ENCODE measurements at places on chromosomes 1 and 21.

GRCh38 chr1:245923215-245923614, 583.9 kb downstream of the SMYD3 start:
- DNase-seq: no peak

DNA sequence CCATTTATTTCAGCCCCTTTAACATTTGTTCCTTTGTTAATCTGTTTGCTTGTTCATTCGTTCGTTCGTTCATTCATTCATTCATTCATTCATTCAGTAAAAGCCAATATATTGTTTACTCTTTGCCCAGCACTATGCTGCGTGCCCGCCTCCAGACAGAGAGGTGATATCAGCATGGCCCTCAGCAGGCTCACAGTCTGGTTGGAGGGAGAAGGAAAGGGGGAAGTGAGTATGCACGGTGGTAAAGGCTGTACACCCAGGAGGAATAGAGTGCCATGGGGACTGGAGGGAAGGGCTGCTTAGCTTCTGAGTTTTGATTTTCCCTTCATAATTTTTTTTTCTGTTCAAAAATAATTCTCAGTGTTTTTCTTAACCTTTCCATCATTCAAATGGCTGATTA, 144.7 kb downstream of the NOS1AP start:
- DNase-seq: no peak

GRCh38 chr1:43786960-43787359, 79.6 kb downstream of the ST3GAL3 start:
- DNase-seq: peak; percentile 68

GRCh38 chr1:152002960-152003359, 9.3 kb upstream of the S100A10 start:
- DNase-seq: peak; percentile 36

GRCh38 chr1:81703756-81704463, 96.8 kb upstream of the ADGRL2 start:
- DNase-seq: no peak

GRCh38 chr21:27024971-27025370, 58.1 kb upstream of the ADAMTS5 start:
- DNase-seq: no peak

DNA sequence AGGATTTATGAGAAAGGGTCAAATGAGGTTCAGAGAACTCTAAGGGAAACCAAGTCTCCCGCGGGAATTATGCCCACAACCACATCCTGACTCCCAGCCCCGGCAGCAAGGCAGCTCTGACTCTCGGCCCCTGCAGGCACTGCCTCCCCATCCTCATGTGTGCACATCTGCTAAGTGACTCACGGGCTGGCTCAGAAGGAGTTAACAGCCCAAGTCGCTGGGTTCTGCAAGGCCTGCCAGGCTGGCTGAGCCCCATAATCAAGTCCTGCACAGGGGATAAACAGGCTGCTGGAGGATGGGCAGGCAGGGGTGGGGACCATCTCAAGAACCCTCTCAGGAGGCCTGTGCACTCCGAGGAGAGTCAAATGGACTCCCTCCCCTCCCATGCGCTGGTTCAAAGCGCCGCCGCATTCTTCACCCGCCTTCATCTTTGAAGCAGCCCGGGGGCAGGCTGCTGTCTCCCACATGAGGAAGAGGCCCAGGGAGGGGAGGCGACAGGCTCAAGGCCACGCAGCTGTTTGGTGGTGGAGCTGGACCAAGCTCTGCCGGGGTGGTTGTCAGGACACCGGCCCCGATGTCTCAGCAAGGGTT, 344.3 kb downstream of the MATN1 start:
- peak; percentile 82 for DNase-seq

DNA sequence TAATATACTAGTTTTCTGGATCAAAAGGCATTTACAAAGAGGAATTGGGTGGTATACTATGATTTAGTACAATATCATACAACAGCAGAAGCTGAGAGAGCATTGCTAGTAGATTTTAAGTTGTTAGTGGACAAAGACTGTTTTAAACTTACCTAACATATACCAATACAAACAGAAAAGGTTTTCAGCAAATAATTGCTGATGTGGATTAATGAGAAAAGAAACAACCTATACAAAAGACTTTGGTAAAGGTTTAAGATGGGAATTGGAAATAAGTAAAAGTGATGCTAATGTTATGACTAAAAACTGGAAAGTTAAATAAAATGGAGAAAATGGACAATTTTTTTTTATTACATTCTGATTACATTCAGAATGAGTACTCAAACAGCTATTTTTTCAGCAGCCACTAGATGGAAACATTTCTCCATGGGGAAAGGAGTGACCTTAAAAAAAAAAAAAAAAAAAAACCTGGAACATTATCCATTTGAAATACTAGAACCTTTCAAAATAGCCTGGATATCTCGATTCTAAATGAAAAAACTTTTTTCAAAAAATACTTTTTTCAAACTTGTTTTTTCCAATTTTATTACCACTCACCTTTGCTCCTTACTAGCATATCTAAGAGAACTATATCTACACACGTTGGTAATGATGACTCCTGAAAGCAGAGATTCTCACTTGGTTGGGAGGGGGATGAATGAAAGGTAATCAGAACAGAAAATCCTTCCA, 55.4 kb downstream of the EPRS1 start:
- DNase-seq: peak; percentile 61

DNA sequence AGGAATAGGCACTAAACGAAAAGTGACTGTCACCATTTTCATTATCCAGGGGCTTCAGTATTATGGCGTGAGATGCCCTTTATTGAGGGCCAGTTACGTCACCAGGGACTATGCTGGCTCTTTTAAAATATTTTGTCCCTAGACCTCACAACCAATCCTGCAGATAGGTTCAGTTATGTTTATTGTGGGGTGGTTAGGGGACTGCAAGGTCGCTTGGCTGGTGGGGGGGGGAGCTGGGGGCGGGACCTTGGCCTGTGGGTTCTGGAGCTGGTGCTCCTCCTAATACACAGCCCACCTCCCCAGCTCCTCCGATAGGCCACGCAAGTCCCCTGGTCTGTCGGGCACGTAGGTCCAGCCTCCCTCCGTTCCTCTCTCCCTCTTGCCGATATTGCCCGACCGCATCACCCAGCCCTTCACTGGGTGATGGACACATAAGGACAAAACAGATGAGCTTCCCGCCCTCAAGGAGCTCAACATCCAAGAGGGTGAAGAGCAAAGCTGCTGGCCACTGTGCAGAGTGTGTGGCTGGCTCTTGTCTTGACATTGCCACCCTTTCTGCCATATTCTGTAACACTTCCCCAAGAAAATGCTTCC, 271.8 kb downstream of the MATN1 start:
- DNase-seq: no peak

DNA sequence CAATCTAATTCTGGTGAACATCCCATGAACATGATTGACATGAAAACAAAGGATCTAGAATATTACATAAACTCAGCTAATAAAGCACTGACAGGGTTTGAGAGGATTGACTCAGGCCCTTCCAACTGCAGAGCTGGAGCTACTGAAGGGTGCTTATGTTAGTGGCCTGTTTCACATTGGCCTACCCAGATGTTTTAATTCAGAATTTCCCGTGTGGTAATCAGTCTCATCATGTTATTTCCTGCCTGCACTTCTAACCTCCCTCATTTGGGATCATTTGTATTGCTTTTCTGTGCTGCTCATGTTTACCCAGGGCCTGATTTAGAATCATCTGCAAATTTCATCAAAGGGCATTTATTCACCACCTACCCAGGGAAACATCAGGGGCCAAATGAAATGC, 270.3 kb downstream of the PLPP3 start:
- no peak for DNase-seq

- DNase-seq: no peak
Measured at GRCh38 chr1:55896210-55896609, 681.0 kb upstream of the USP24 start.

DNA sequence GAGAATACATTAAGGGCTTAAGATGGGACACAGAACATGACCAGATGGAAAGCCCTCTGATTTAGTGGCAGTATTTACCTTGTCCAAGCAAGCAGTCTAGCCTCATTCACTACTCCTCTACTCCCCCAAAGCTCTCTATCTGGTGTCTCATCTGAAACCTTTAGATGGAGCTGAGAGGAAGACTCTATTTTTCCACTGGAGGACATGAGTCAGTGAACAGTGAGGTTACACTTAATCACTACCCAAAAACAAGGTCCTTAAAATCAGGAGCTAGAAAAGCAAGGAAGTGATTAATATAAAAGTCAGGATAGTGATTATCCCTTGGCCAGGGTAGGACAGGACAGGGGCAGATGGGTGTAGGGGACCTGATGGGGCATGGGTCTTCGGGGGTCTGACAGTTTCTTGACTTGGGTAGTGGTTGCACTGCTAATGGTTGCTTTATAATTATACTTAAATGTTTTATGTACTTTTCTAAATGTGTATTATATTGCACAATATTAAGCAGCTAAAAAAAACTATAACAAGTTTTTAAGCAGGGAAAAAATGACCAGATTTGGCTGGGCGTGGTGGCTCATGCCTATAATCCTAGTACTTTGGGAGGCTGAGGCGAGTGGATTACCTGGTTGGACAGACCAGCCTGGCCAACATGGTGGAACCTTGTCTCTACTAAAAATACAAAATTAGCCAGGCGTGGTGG, 3.0 kb downstream of the PTPN22 start:
- no peak for DNase-seq

GRCh38 chr1:17632541-17633184, 93.2 kb downstream of the ARHGEF10L start:
- DNase-seq: no peak

- no peak for DNase-seq
Measured at GRCh38 chr1:36463463-36463802, 751 bp downstream of the MRPS15 start.

GRCh38 chr1:8941906-8942305, 3.8 kb upstream of the CA6 start:
- peak; percentile 37 for DNase-seq

DNA sequence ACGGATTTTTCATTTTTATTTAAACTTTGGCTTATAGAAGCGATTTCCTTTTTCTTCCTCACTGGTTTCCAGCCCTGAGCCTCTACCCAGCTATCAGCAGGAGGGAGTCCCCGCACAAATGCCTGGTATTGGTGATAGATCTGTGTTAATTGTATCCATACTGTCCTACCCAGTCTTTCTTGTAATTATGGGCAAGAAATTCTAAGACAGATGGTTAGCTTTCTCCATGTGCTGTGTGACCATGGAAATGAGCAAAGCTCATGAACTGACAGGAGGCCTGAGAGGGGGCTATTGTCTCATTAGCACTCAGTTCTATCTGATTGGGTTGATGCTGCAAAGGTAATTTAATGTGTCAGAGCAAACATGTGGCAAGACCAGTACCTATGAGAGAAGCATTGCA, 108.1 kb upstream of the IVNS1ABP start:
- no peak for DNase-seq

DNA sequence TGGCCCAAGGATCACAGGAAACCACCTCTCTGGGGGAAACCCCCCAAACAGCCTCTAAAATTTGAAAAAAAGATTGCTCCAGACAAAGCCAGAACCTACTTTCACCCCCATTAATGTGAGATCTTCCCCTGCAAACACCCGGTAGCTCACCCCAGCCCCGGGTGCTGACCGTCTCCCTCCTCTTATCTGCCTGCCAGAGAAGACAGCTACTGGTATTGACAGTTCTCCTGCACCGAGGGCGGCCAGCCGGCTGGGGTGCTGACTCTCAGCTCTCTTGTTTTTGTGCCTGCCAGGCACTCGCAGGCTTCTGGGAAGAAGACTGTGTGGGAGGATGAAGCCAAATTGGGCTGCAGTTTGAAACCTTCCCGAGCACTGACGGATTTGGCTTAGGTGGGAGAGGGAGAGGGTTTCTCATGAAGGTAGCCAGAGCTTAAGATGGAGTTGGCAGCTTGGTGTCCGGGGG, 48.2 kb downstream of the RASSF5 start:
- peak; percentile 38 for DNase-seq

GRCh38 chr21:40616377-40616704, 230.6 kb downstream of the DSCAM start:
- no peak for DNase-seq

DNA sequence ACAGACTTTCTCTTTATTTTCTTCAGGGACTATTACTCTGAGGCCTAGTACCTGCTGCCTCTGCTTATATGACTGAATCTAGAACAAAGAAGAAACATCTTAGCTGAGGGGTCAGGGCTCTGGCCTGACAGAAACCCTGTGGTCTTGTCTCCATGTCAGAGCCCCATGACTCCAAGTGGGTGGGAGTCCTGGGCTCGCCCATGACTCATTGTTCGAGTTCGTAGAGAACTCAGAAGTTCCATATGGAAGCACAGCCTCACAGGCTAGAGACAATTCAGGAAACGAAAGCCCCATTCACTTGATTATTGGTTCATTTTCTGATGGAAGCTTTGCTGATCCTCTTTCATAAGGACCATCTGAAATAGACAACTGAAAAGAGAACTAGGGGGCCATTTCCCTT, 73.2 kb downstream of the CD58 start:
- DNase-seq: no peak

- peak; percentile 52 for DNase-seq
Measured at GRCh38 chr1:63073309-63074306, 248.8 kb upstream of the FOXD3 start.

DNA sequence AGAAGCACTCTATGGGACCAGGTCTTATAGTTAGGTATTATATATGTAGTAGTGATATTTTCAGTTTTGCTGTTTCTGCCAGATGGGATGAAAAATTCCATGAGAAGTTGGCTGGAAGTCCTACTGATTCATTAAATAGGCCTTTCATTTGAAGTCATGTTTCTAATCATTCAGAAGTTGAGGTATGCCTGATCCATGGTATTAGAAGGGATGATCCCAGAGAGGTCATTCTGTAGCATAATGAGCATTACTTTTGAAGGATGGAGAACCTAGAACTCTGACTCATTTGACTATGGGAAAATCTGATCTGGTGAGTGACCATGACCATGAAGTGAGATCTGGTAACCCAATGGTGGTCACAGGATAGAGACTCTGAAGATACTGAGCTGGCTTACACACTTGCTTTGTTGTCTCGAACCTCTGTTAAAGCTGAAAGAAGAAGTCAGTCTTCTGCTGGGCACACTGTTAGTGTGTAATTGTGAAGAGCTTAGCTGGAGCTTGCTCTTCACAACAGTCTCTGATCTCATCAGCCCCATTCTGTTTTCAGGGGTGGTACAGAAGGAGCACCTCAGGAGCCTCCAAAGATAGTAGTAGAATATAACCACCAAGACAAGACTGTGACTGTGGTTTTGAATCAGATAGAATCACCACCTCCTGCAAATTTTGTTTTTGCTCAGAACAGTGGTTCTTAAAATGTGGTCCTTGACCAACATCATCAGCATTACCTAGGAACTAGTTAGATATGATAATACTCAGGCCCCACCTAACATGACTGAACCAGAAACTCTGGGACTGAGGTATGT, 9.0 kb downstream of the MGST3 start:
- DNase-seq: no peak

DNA sequence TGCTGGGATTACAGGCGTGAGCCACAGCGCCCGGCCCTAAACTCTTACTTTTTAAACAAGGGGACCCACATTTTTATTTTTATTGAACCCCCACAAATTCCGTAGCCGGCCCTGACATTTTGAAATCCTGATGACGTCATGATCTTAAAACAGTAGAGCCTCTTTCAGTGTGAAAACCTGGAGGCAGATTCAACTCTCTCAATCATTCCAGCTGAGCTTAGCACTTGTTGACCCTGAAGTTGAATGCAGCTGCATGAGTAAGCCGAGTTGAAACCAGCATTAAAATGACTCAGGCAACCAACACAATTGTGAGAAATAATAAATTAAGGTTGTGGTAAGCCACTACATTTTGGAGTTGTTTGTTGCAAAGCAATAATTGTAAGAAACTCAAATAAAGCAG, 93.9 kb upstream of the ADGRL4 start:
- no peak for DNase-seq

Data from tongue (tissue), 3 donors.